Activated naive CD4-positive, alpha-beta T cell (primary cell): ENCODE measurements at places on chromosomes 1 and 21.

DNA sequence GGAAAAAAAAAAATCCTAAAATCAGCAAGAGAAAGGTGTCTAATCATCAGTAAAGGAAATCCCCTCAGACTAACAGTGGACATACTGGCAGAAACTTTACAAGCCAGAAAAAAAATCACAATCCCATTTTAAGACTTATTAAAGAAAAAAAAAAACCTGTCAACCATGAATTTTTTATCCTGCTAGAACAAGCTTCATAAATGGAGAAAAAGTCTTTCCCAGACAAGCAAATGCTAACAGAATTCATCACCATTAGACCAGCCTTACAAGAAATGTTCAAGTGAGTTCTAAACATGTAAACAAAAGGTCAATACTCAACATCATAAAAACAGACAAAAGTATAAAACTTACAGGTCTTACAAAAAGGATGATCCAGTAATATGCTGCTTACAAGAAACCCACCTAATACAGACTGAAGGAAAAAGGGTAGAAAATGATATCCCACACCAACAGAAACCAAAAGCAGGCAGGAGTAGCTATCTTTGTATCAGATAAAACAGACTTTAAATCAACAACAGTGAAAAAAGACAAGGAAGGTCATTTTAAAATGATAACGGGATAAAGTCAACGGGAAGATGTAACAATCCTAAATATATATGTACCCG lies 129.6 kb downstream of the EVI5 start:
- DNase-seq = no peak

- no peak for DNase-seq
Measured at GRCh38 chr1:184457500-184457899, 70.7 kb downstream of the C1orf21 start.

DNA sequence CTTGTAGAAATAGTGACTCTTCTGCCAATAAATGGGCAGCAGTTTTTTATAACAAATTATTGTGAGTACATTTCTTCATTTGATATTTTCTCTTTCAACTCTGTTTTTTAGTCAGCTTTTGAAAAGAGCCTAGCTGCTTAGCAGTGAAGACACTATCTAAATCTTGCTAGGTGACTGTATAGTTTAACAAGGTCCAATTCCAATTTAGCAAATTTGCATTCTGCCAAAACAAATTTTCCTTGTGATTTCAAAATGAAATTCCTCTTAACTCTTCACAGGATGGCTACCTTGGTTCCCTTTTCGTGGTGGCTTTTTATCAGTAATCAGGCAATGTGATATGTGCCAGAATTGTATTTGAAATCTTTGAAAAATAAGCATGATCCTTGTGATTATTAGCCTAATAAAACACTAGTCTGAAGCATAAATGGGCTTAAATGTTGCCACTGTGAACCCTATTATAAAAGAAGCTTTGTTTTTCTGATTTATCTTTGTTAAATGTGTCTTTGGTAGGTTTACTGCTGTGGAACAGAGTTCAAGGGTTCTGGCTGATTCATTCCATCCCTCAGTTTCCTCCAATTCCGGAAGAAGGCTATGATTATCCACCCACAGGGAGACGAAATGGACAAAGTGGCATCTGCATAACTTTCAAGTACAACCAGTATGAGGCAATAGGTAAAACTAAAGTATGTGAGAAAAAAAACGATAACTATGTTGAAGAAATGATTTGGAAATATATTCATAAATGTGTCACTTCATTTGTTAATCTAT lies 12.2 kb downstream of the DNASE2B start:
- no peak for DNase-seq

GRCh38 chr1:172117800-172118199 lies 276.5 kb downstream of the DNM3 start:
- DNase-seq = no peak

GRCh38 chr21:44955141-44955797 lies 15.4 kb downstream of the SLX9 start:
- DNase-seq = no peak

- DNase-seq = no peak
Measured at GRCh38 chr1:189769448-189769847, 708.2 kb downstream of the BRINP3 start.

DNA sequence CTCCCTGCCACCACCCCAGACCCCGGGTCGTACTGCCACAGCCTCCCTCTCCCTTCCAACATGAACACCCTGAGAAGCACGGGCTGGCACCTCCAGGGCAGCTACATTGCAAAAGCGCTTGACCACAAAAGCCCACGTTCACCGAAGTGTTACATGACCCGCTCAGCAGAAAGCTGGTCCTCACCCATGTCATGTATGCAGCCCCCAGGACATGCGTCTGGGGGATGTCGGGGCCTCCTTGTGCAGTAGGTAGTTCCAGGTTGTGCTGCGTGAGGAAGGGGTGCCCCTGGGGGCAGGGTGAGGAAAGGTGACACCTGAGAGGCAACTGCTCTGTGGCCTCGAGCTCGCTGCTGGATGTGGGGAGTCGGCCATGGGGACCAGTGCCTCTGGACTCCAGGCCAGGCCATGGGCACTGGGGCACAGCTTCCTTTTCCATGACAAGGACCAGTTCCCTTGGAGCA lies 102.0 kb upstream of the C1orf174 start:
- no peak for DNase-seq

DNA sequence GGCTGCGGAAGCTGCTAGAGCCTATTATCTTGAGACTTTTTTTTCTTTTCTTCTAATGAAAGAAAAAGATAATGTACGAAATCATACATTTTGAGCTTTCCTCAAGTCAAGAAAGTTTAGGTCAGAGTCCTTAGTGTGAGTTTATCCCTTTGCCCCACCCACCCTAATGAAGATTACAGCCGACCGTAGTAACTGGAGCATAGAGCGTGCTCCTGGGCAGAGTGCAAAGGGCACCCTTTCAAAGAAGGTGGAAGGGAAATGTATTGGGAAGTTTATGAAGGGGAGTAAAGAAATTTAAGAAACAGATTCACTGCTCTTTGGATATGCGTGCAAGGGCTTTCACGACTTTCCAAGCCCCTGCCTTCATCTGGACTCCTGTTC lies 17.2 kb downstream of the GNG12 start:
- no peak for DNase-seq

- no peak for DNase-seq
Measured at GRCh38 chr1:43445606-43446387, 7.9 kb downstream of the HYI start.

DNA sequence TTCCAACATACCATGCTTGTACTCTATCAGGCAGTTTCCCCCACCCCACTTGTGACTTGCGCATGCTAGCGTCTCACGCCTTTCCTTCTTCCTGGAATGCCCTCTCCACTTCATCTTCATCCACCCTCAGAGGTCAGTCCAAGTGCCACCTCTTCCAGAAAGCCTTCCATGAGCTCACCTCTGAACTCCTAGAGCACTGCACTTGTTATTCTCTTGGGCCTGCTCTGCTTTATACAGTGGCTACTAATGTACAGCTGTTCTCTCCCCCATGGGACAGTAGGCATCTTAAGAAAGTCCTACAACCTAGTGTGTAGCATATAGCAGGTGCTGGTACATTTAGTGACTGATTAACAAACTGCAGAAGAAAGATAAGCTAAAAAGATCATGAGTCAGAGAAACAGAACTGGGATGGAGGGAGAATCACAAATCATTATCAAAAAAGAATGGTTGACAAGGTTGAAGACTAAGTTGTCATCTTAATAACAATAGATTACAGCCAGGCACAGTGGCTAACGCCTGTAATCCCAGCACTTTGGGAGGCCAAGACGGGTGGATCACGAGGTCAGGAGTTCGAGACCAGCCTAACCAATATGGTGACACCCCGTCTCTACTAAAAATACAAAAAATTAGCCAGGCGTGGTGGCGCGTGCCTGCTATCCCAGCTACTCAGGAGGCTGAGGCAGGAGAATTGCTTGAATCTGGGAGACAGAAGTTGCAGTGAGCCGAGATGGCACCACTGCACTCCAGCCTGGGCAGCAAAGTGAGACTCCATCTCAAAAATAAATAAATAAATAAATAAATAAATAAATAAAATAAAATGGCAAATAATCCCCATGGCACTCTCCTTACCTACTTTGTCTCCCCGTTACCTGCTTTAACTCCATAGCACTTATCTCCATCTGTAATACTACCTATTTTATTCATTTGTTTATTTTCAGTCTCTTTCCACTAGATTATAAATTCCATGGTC lies 16.3 kb upstream of the TSPAN1 start:
- DNase-seq = no peak

GRCh38 chr1:226877669-226878068 lies 7.3 kb downstream of the PSEN2 start:
- DNase-seq = no peak

GRCh38 chr1:67148516-67149178 lies 13.9 kb upstream of the C1orf141 start:
- DNase-seq = no peak

DNA sequence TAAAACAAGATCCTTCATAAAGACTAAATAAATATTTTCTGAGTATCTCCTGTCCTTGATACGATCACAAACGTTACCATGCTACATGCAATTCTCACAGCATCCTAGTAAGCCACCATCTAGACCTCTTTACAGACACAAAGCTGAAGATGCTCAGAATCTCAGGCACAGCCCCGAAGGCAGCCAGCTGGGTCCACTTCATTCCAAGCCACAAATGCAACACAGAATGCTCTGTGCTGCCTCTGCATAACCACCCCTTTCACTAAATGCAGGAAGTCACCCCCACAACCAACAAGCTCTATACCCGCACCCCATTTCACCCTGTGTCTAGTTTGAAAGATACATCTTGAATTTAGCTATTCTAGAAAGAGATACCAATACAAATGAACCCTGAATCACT lies 12.9 kb downstream of the RCAN1 start:
- no peak for DNase-seq

DNA sequence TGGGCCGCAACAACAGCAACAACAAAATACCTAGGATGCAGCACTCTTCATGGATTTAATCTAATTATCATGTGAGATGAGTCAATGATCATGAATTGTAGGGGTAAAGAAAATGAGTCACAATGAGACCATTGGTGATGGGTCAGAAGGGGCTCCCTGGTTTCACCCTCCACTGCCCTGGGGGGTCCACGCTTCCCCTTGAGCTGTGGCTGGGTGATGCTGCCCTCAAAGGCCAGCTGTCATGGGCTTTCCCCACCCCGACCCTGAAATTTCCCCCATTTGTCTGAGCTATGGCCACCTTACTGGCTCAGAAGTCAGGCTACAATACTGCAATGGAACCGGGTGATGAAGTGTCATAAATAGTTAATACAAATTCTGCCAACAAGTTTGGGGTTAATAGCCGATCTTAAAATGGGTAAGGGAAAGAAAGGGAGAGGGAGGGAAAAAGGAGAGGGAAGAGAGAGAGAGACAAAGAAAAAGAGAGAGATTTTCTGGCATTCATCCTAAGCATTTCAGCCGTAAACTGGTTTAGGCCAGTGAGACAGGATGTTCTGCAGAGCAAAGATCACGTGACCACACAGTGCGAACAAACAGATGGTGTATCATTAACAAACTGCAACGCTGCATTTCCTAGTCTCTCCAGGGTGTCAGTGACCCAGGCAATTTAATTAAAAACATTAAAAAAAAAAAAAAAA lies 143.4 kb upstream of the ERRFI1 start:
- no peak for DNase-seq

GRCh38 chr1:78787544-78787943 lies 137.9 kb downstream of the IFI44 start:
- DNase-seq = no peak

- DNase-seq = no peak
Measured at GRCh38 chr1:49971088-49971487, 52.7 kb downstream of the AGBL4 start.

DNA sequence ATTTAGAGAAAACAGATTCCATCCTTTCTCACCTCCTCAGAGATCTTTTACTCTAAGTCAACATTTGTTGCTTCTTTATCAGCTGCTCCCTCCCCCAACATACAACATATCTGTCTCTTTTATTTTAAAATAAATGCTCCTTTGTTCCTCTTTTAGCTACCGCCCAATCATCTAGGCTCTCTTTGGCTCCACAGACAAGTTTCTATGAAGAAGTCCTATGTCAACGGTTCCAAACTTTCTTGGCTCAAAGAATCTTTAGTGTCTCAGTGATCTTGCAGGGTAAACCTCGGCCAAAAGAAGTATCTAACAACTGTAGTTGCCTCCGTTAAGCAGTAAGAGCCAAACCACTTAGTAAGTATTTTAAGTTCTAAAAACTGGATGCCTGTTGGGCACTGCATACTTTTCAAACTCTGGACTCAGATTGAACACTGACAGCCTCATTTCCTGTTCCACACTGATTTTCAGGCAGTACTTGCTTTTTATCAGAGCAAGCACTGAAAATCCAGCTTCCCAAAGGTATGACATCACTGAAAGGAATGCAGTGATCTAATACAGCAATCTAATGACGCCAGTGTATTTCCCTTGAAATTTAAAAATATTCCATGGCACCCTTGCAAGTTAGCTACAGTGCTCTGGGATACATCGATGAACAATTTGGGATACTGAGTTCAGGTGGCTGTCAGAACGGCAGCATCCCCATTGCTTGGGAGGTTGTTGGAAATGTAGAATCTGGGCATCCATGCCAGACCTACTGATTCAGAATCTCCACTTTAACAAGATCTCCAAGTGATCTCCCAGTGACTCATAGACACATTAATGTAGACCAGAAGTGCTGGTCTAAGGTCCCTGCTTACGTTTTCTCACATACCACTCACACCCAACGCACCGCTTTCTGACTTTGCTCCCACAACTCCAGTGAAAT lies 26.8 kb downstream of the EGLN1 start:
- DNase-seq = no peak

DNA sequence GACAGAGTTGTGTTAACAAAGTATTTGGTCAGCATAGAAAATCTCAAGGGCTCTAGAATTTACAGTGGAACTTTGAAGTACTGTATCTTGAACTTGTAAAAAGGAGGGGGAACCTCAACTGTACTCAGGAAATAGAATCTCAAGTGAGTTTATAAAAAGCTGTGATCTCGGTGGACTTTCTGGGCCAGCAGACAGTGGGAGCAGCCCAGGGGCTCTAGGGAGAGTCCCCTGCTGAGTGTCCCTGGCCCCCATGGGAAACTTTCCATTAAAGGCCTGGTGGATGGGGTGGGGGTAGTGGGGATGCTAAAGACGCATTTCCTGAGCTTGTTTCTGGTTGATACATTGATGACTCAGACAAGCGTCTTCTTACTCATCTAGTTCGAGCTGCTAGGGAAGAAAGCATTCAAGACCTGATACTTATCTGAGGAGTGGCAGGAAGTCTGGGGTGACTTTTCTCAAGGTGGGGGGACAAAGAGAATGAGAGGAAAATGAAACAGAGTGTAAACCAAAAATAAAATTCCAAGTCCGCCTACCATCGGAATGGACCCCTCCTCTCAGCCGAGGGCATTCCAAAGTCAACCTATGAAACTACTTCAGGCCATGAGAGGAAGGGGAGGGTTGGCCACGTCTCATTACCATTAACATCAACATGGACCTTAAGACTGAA lies 65.5 kb downstream of the NID1 start:
- no peak for DNase-seq

DNA sequence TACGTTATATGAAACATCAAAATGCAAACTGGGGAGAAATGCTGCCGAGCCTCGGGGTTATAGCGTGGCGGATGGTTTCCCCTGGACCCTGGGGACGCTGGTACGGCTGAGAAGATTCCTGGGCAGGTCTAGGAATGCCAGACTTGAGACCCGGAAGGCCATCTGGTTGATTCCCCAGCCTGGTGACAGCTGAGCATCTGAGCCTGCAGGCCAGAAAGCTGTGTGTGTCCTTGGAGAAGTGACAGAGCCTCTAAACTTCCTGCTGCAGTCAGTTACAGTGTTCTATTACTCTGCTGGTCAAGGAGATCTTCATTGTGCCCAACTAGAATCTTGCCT lies 2.3 kb downstream of the VASH2 start:
- no peak for DNase-seq
